ENCODE measurements at places on chromosomes 5 and 9.

DNA sequence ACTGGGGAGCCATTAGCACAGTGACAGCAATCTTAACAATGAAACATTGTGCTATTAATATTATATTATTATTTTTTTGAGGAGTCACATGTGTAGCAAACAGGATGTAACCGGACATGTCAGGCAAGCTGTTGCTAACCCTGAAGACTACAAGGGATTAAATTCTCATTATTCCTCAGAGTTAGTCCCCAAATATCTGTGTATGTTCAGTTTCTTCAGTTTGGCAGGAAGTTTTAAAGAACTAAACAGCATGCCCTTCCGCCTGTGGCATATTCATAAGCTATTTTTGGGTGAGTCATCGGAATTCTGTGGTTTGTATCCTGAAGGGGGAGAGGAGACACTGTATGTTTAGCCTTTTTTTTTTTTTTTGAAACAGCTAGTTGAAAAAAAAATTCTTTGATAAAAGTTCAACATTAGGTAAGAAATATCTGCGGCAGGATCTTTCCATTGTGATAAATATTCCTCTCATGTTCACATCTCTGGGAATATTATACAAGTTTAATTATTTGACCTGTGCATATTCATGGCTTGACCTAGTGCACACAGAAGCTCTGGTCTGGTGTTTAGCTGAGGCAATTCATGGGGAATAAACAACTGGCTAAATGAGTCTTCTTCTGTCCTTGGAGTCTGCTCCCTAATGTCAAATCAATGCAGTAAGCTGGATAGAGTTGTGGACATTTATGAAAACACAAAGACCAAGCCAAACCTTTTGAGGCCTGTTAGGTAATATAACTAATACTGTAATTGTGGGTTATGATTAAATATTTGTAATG lies 202.7 kb upstream of the CDKN2B start:
- DNase-seq: peak; percentile 97

GRCh38 chr5:154977409-154977808 lies 36.1 kb upstream of the KIF4B start:
- no peak for DNase-seq

DNA sequence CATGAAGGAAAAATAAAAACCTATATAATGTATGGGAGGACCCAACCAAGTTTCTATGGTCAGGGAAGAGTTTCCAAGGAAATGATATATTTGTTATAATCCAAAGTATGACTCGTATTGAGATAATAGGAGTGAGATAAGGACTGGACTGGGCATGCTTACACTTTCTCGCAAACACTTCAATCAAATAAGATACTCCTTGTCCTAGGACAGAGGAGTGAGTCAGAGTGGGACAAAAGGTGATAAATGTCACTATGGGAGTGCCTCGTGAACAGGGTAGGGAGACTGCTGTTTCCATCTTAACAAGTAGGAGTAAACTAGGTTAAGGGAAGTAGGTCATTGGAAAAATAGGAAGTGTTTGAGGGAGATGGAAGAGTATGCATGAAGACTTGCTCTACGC lies 47.2 kb downstream of the MACIR start:
- DNase-seq: no peak

- DNase-seq: peak; percentile 70
Measured at GRCh38 chr9:75088646-75089372, 495 bp downstream of the OSTF1 start.

DNA sequence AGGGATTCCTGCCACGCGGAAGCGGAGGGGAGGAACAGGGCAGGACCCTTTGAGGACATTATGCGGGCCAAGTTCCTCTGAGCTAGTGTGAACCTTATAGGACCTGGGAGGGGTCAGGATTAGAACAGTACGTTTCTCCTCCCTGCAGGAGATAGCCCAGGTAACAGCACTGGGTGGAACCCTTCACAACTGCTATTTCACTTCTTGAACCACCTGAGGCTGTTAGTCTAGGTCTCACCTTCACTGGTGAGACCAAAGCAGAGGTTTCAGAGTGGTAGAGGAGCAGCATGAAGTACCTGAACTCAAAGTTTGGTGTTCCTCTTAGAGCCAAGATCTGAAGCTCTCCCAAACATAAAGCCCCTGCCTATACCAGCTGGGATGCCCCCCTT lies 832 bp downstream of the EIF4EBP3 start:
- DNase-seq: no peak

GRCh38 chr5:67021521-67021920 lies 175.1 kb downstream of the CD180 start:
- no peak for DNase-seq

GRCh38 chr5:143576711-143577484 lies 173.4 kb upstream of the NR3C1 start:
- DNase-seq: peak; percentile 82

DNA sequence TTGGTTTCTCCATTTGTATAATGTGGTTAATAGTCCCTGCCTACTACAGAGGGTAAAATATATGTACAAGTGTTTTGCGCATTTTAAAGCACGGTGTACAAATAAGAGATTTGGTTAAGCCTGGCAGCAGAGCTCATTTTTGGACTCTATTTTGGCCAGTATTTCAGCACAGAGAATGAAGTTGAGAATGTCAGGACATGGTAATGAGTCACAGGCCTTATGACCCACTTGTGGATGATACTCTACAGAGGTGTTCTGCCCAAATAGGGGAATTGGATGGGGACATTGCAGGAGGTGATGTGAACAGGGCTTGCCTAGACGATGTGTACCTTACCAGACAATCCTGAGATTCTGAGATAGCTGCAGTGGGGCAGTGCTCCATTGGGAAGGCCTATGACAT lies 50.6 kb downstream of the MELK start:
- DNase-seq: peak; percentile 34

DNA sequence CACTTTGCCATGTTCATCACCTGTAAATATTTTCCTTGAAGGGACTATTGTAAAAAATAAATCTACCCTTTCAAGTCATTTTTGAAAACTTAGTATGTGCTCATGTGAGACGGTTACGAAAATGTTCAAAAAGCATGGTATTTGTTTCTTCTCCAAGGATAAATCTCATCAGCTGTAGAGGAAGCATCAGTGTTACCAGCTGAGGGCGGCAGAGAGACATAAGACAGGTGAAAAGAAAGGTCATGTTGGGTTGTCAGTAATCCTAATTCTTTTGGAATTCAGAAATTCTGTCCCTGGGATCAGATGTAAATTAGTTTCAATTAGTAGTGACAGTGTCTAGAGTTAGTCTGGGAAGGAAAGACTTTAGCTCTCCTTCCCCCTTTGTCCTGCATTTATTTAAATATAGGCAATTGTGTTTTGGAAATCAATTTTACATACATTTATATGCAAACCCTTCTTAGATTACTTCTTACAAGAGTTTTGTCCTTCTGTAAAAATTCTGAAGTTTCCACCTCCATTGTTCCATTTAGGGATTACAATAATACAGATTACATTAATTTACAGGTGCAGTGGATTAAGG lies 791.9 kb upstream of the CDH6 start:
- DNase-seq: no peak

DNA sequence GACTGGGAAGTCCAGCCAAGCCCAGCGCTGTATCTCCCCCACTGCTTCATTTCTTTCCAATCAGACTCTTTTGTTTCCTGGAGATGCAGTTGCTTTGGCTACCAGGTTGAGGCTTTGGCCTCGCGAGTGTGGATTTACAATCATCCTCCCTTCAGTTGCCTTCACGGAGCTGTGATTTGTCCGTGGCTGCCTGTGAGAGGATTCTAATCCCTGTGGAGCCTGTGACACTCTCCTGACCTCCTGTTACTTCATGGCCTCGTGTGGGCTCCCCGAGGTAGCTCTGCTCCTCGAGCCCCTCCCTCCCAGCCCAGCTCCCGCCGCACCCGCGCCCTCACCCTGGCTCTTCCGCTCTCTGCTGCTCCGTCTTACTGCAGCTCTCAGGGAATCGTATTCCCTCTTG lies 107.2 kb upstream of the STC2 start:
- no peak for DNase-seq

GRCh38 chr5:57117596-57117995 lies 56.3 kb upstream of the GPBP1 start:
- peak; percentile 8 for DNase-seq

GRCh38 chr5:172389578-172390112 lies 64.7 kb downstream of the SH3PXD2B start:
- DNase-seq: no peak

- DNase-seq: no peak
Measured at GRCh38 chr5:160092960-160093707, 26.1 kb downstream of the PWWP2A start.

GRCh38 chr5:44546286-44546685 lies 157.1 kb upstream of the FGF10 start:
- no peak for DNase-seq

DNA sequence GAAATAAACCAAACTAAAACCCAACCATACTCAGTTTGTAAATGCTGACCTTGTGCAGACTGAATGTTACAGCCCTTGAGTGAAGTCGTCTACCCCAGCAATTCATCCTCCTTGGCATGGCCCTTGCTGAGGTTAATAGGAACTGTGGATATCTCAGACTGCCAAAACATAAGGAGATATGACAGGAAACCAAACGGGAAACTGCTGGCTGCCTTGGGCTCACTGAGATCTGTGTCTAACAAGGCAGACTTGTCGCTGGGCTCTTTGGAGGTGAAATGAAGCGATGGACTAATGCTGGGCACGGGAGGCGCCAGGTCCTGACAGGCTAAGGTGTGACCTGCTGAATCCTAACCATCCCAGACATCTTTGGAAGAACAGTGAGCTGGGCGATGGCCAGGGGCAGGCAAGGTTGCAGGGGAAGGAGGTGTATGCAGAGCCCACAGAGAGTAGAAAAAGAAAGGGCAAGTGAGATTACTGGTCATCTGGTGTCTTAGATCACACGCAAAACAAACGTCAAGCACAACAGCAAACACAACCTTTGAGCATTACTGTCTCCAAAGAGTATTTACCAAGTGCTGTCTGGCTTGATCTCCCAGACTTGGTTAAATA lies 44.6 kb upstream of the ALDH1A1 start:
- no peak for DNase-seq

DNA sequence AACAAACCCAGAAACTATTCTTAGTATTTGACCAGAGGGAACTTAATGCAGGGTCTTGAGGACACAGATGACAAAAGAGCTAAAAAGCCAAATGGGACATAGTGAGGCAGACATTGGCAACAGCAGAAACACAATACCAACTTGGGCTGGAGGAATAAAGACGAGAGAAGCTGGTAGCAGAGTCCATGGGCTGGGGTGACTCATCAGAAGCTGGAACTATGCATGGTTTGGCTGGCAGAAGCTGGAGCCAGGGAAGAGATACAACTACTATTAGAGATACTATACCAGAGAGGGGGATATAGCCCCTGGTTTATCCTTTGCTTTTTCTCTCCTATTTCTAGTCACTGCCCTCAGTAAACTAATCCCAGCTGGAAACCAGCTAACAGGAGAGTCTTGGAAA lies 29.2 kb upstream of the DPYSL3 start:
- DNase-seq: peak; percentile 60

DNA sequence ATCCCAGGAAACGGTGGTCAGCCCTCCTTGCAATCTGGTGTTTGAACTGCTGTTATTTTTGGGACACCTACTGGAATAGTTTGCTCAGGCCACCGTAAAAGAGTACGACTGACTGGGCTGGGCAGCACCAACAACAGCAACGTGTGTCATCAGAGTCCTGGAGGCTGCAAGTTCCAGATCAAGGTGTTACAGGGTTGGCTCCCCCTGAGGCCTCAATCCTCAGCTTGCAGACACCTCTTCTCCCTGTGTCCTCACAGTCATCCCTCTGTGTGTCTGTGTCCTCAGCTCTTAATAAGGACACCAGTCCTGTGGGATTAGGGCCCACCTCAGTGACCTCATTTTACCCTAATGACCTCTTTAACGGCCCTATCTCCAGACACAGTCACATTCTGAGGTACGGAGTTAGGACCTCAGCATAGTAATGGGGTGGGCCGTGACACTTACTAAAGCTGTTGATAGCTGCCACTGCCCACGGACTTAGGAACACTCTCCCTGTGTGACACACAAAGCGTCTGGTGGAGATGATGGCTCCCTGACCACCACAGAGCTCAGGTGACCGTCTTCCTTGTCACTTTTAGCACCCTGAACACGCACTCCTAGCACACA lies 16.8 kb downstream of the GLT6D1 start:
- no peak for DNase-seq

- DNase-seq: no peak
Measured at GRCh38 chr5:16385516-16386090, 80.0 kb downstream of the ZNF622 start.

GRCh38 chr5:6766604-6767093 lies 53.4 kb downstream of the TENT4A start:
- DNase-seq: peak; percentile 93

- DNase-seq: no peak
Measured at GRCh38 chr5:17184588-17184987, 32.8 kb upstream of the BASP1 start.

DNA sequence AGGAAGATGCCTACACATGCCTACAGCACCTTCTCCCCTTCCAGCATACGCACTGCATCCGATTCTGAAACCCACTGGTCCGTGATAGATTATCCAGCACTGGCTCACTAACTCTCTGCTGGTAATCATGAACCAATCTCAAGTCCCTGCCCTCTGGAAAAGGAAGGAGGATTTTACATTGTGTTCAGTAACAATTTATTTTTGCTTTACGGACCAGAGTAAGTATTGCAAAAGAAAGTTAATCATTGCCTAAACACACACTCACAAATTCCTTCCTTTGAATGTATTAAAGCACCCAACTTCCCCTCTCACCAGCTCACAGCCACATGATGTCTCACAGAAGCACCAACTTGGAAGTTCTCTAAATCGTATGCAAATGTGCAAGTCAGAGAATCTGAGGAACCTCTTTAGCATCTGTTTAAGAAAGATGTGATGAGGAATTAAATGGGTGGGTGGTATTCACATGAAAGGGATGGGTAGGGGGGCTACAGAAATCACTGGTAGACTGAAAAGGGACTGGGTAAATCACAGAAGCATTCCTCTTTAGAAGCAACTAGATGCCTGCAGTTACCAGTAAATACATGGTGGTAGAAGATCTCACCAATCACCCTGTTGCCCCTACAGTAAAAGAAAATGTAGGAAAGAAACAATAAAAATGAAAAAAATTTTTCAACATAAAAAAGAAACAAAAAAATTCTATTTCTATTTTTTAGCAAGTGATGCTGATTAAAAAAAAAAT lies 8.4 kb downstream of the GNAQ start:
- DNase-seq: peak; percentile 72

GRCh38 chr9:35844628-35845270 lies 15.7 kb downstream of the TMEM8B start:
- DNase-seq: peak; percentile 93

GRCh38 chr9:5608298-5609225 lies 20.3 kb upstream of the RIC1 start:
- DNase-seq: no peak

- DNase-seq: no peak
Measured at GRCh38 chr9:116905171-116905588, 218.1 kb downstream of the TRIM32 start.
